ENCODE measurements at places on chromosomes 7 and 10. TPM values are rescaled to one million over a fixed set of nuclear protein-coding genes. Genes with fewer than 3 reads are reported as not detected.

DNA sequence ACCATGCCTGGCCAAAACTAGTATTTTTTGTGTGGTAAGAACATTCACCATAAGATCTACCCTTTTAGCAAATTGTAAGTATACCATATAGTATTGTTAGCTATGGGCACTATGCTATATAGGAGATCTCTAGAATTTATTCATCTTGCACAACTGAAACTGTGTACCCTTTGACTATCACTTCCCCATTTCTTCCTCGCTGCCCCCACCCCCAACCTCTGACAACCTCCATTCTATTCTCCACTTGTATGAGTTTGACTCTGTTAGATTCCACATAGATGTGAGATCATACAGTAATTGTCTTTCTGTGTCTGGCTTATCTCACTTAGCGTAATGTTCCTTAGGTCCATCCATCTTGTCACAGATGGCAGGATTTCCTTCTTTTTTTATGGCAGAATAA lies 3.6 kb downstream of the CASP7 start:
- no peak for DNase-seq

GRCh38 chr10:129971381-129972144 lies 7.5 kb upstream of the EBF3 start:
- peak; percentile 51 for DNase-seq

DNA sequence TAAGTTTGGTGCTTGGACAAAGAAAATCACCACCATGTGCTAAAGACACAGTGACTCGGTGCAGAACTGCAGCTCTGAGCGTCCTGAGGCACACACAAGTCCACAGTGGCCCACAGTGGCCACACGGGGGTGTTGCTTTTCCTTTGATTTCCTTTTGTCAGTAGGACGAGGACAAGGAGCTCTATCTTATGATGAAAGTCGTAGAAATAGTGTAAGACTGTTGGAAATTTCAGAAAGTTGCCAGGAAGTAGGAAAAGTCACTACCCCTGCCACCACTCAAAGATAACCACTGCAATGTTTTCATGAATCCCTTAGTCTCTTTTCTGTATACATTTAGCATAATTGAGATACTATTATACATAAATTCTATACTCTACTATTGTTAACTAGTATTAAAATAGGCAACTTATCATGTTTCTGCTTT lies 146.0 kb downstream of the TNS3 start:
- peak; percentile 49 for DNase-seq

- no peak for DNase-seq
Observed at GRCh38 chr10:70866424-70866823, 21.9 kb downstream of the PCBD1 start.

DNA sequence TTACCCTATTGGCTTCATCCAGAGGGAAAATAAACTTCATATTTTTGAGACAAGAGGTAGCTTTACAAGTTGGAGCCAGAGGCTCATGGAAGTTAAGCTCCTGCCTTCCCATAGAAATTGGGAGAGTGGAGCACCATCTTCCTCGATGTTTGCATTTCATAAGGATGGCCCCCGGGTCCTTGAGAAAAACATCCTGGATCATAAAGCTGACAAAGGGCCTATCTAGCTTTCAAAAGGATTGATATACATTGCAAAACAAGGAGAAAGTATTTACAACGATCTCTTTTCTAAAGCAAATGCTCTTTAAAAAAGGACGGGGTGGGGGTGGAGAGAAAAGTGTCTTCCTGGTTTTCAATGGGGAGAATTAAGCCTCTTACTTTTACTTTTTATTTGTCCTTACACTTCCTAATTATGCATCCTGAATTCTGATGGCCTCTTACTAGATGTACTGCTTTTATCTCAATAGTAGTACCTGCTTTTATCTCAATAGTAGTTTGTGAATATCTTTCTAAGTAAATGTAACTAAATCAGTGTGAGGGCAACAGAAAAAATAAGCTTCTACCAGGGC lies 65.6 kb downstream of the PTPRZ1 start:
- no peak for DNase-seq

DNA sequence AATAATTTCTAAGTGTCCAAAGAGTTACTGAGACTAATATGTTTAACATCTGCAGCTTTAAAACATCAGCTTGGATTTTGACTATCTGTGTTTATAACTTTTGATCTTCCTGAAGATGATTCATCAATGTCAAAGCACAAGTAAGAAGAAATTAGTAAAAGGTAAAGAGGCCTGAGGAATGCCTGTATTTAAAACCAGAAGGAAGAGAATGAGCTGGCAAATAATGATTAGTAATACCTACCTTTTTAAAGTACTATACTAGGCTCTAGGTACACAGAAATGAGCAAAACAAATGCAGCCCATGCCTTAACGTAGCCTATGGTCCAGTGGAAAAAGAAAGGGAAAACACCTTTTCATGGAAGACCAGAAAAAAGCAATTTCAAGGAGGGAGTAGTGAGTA lies 158.0 kb downstream of the KCND2 start:
- no peak for DNase-seq

DNA sequence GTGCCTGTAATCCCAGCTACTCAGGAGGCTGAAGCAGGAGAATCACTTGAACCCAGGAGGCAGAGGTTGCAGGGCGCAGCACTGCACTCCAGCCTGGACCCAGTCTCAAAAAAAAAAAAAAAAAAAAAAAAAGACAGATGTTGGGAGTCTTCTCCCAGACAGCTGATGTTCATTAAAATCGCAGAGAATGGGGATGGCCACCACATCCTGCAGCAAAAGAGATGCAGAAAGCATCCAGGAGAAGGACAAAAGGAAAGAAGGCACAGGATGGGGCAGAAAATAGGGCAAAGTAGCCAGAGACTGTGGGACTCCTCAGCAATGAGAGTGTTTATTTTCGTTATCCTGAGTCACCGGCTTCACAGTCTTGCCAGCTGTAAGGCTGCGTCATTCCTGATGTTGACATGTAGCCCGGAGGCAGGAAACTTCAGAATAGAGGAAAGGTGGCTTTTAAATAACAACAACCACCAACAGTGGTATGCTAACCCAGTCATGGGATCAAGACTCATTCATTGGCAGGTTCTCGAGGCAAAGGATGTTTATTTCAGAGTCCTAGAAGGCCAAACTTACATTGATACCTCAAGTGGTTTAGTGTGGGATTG lies 149.5 kb upstream of the SVIL start:
- no peak for DNase-seq

- no peak for DNase-seq
Observed at GRCh38 chr7:143005632-143006260, 21.2 kb downstream of the OR9A2 start.

- no peak for DNase-seq
Observed at GRCh38 chr10:13222566-13222965, 11.6 kb downstream of the UCMA start.

GRCh38 chr10:74460812-74461211 lies 309.8 kb downstream of the ADK start:
- no peak for DNase-seq

The SLC29A3 gene
- 7.7 TPM for polyA plus RNA-seq

The SPDYE11 gene
- 0.18 TPM for polyA plus RNA-seq

Measured in right renal pelvis (tissue), 4 donors.